HT1080 (cell line): ENCODE measurements at places on chromosomes 12 and 14. TPM values are rescaled to one million over a fixed set of nuclear protein-coding genes. Genes with fewer than 3 reads are reported as not detected.
A peak's percentile ranks its signal among the peaks of the same experiment; 100 is the strongest.

DNA sequence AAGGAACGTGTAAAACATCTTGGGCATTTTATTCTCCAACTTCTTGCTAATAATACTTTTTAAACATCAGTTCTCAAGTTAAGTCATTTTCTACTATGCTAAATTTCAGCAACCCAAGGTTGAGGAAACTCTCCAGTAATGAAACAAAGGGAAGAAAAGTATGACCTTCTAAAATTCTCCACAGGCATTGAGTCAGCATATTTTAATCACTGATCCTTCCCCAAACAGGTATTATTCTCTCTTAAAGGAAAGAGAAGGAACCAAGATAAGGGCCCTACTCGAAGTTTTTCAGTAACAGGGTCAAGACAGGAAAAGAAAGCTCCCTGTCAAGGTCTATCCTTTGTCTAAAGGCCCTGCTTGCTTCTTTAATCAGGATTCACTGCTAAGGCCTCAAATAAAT, 3.0 kb downstream of the KICS2 start:
- DNase-seq: no peak

DNA sequence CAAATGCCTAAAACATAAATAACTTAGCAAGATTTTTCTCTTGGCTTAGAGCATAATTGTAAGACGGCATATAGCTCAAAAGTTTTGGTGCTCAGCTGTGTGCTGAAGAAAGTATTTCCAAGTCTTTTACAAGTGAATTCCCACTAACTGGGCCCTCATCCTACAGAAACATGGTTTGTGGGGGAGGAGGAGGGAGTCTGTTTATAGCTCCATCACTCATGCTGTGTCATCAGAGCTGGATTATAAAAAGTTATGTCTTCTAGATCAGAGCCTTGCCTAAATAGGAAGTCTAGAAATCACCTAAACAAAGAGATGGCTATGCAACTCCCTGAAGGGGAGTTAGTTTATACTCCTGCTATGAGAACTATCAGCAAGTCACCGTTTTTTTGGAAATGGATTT, 65.9 kb upstream of the OTOGL start:
- peak; percentile 88 for DNase-seq

Gene PLEKHA5
- 17.8 and 19.7 TPM in 2 replicates for total RNA-seq

DNA sequence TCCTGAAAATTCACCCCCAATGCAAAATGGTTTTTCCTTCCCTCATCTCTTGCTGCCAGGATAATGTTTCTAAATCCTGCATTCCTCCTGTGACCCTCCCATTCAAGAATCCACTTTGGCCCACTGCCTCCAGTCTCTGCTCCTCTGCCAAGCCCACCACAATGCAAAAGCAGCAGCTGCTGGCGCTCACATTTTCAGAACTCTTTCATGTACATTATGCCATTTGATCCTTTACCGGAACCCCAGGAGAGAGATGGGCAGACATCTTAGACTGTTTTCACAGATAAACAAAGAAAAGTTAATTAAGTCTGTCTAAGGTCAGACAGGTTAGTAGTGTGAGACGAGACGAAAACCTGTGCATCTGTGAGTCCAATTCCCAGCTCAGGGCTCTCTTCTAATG, 12.9 kb downstream of the LRIG3 start:
- no peak for DNase-seq

DNA sequence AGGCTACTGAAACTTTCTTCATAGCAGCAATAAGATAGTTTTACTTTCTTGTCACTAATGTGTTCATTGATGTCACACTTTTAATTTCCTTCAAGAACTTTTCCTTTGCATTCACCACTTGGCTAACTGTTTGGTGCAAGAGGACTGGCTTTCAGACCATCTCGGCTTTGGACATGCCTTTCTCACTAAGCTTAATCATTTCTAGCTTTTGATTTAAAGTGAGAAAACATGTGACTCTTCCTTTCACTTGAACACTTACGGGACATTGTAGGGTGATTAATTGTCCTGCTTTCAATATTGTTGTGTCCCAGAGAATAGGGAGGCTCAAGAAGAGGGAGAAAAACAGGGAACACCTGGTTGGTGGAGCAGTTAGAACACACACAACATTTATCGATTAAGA, 41.9 kb downstream of the IFNG start:
- DNase-seq: no peak

Gene CCDC184
- total RNA-seq: 0.19 and 0.40 TPM in 2 replicates

- DNase-seq: no peak
These were observed 100.0 kb downstream of the PAPOLA start for GRCh38 chr14:96602186-96602585.

DNA sequence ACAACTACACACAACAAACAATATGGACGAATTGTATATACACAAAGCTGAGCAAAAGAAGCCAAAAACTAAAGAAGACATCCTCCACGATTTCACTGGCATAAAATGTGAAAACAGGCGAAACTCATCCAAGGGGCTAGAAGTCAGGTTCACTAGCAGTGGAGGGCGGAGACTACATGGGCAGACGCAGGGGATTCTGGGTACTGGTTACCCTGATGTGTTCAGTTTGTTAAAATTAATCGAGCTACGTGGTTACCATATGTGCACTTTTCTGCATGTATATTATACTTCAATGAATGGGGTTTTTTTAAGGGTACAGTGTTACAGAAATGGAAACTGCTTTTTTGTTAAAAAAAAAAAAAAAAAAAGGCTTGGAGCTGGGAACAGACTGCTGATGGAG, 12.3 kb downstream of the KDM2B start:
- DNase-seq: no peak

Gene SALL2
- 0.03 TPM in 2 replicates for total RNA-seq

DNA sequence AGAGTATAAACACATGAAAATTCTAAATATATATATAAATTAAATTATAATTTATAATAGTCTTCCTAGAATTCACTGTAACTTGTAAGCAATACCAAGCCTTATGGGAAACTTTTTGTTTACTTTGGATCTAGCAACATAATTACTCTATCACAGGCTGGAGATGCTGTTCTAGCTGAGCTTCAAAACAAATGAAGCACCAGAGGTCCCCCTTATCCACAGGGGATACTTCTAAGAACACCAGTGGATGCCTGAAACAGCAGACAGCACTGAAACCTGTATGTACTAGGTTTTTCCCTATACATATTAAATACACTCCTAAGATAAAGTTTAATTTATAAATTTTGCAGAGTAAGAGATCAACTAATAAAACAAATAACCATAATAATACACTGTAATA, 96.6 kb downstream of the CDK17 start:
- no peak for DNase-seq

DNA sequence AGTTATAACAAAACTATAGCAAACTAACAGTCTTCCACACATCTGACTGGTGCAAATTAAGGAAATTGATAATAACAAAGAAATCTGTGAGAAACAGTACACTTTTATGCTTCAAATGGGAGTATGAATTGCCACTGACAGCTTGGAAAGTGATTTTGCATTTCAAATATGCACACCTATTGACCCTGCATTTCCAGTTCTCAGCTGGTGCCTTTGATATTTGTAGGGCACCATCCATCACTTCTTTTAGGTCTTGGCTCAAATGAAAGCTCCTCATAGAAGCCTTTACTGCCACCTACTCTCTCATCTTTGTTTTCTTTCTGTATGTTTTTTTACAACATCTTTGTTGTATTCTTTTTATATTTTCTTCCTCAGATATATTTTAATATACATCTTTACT, 125.1 kb downstream of the ST8SIA1 start:
- DNase-seq: no peak

Gene NR1H4
- total RNA-seq: not detected in 2 replicates

Gene BEST3
- 1.6 and 2.9 TPM in 2 replicates for total RNA-seq

DNA sequence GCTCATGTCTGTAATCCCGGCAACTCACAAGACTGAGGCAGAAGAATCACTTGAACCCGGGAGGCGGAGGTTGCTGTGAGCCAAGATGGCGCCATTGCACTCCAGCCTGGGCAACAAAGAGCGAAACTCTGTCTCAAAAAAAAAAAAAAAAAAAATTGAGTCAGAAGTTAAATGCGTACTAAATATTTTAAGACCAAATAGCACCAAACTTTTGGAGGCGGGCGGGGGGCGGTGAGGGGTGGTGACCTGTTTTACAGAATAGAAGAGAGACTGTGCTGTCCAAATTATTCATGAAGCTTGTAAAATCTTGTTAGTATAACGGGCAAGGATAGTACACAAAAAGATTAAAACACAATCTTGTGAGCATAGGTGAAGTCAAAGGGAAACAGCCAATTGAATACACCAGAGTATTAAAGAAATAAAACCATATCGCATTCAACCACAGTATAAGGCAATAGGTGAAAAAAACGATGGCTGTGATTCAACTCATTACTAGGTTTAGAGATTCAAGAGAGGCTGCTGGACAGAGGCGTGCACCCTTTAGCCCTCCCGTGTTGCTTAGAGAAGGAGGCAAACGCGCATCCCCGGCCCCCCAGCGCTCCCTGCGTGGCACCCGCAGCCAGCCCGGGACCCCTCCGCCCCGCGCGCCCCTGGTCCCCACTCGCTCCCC, 571 bp downstream of the ZNF891 start:
- peak; percentile 2 for DNase-seq

- no peak for DNase-seq
These were observed 36.5 kb upstream of the IFNG-AS1 start for GRCh38 chr12:67952787-67953186.

Gene ACSM4
- total RNA-seq: not detected in 2 replicates

DNA sequence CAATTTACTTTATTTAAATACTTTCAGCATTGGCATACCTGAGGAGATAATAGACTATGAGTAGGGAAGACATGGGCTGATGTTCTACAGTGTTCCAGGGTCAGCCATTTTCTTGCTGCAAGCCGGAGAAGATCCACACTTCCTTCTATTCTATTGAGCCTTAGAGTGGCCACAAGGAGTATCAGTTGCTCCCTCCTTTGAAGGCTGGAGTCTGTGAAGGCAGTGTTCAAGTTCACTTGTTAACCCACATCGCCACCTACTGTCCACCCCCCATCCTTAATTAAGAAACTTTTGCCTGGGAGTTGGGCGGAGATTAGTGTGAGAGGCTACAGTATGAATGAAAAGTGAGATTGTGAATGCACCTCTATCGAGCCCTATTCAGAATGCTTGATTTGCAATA, 666.6 kb downstream of the NRXN3 start:
- DNase-seq: peak; percentile 71

Gene MAP3K9
- total RNA-seq: 3.6 and 4.5 TPM in 2 replicates

- no peak for DNase-seq
These were observed 179.2 kb downstream of the EMP1 start for GRCh38 chr12:13375583-13376345.

- no peak for DNase-seq
These were observed 36.5 kb upstream of the DYNC1H1 start for GRCh38 chr14:101927859-101928258.

DNA sequence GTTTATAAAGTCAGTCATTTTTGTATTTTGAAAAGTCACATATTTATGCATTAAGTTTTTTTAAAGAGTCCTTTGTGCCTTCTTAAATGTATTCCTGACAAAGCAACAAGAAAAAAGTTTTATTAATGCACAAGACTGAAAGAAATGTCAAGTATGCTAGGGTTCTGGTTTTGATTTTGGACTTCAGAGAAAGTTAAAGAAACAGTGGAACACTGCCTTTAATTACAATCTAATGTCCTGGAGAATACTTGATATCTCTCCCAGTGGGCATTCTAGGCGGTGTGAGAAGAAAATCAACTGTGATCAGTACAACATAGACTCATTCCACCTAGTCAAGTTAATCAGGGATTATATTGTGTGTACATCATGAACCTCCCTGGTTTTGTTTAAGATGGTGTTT, 49.9 kb downstream of the PRICKLE1 start:
- DNase-seq: no peak

GRCh38 chr12:99917711-99918402, 66.9 kb downstream of the ANKS1B start:
- DNase-seq: no peak

DNA sequence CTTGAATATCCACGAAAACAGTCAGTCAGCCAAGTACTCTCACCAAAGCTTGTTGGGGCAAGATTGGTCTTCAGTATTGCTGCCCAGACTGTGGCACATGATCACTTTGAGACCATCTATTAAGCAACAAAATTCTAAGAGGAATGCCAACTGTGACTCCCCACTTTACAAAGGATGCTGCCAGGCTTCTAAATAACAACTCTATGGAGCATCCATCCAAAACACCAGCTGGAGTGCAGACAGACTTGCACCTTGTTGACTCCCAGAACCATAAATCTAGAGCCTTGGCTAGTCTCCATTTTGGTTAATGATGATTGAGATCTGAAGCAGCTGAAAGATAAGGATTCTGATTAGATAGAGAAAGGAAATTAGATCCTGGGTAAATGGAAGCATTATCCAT, 132.8 kb downstream of the DIO2 start:
- no peak for DNase-seq

Gene OR4Q2
- not detected in 2 replicates for total RNA-seq

Gene TUNAR
- 0.43 TPM in 1 of 2 replicates, not detected in the other for total RNA-seq

GRCh38 chr12:89707703-89708564, 704 bp downstream of the ATP2B1 start:
- DNase-seq: no peak

- DNase-seq: no peak
These were observed 458.0 kb upstream of the ATP2B1 start for GRCh38 chr12:90166671-90167070.

- no peak for DNase-seq
These were observed 128.1 kb upstream of the C14orf180 start for GRCh38 chr14:104451474-104451873.

DNA sequence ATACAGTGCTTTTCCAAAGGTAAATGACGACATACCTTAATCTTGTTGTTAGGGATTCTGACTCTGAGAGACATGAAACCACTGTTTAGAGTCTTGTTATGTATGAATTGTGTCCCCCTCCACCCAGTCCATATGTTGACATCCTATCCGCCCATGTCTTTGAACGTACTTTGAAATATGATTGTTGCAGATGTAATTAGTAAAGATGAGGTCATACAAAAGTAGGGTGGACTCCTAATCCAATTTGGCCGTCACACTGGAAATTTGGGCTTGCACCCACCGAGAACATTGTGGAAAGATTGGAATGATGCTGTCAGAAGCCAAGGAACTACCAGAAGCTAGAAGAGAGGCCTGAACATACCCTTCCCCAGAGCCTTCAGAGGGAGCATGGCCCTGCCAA, 62.2 kb downstream of the RGS6 start:
- no peak for DNase-seq

Gene SSPN
- total RNA-seq: 1.4 TPM in 1 of 2 replicates, not detected in the other
